Stimulated activated CD8-positive, alpha-beta memory T cell treated with anti-CD3 and anti-CD28 coated beads, Interleukin-2, amount 100 ng/mL, for 1 hour (primary cell): ENCODE measurements at places on chromosomes 3 and 15.

DNA sequence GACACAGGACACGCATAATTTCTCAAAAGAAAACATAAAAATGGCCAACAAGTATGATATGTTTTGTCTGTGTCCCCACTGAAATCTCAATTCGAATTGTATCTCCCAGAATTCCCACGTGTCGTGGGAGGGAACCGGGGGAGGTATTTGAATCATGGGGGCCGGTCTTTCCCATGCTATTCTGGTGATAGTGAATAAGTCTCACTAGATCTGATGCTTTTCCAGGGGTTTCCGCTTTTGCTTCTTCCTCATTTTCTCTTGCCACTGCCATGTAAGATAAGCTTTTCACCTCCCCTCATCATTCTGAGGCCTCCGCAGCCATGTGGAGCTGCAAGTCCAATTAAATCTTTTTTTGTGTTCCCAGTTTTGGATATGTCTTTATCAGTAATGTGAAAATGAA, 12.1 kb upstream of the POU1F1 start:
- DNase-seq: no peak

GRCh38 chr3:161389445-161390035, 18.2 kb upstream of the SPTSSB start:
- DNase-seq: no peak

DNA sequence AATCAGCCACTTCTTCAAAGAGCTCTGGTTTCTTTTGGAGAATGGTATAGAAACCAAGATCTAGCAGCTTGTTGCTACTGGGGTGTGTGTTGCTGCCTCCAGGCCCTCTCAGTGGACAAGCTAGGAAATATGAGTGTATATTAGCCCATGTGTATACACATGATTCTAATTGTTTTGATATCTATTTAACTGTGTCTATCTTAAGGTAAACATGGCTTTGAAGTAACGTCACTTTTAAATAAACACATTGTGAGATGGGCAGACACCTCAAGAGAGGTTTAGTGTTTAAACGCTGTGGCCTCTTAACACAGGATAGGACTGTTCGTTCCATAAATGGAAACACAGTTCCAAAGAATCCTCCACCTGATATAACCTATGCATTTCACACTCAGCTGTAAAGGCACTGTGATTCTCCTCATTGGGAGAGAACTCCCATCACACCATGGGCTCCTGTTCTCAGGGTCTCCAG, 87.0 kb downstream of the GMPS start:
- no peak for DNase-seq

GRCh38 chr3:122760453-122761271, 33.0 kb downstream of the HSPBAP1 start:
- DNase-seq: no peak

DNA sequence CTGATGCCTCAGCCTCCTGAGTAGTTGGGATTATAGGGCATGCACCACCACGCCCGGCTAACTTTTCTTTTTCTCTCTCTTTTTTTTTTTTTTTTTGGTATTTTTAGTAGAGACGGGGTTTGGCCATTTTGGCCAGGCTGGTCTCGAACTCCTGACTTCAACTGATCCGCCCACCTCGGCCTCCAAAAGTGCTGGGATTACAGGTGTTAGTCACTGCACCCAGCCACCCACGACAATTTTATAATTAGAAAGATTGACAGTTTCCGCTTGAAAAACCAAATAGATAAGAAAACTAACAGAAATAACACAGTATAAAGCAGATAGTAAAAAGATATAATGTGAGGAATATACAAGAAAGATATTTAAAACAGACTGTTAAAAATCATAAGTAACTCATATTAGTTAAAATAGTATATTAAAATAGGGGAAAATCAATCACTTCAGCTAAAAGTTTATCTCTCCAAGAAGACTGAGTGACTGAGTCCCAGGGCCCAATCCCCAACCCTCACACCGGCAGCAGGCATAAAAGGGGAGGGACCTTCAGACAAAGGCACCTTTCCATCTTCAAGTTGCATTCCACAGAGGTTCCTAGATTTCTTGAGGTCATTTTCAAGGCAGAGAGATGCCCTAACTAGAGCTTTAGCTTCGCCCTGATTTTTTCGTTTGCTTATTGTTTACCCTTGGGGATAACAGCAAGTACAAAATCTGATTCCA, 1.4 kb upstream of the WHAMM start:
- DNase-seq: no peak

DNA sequence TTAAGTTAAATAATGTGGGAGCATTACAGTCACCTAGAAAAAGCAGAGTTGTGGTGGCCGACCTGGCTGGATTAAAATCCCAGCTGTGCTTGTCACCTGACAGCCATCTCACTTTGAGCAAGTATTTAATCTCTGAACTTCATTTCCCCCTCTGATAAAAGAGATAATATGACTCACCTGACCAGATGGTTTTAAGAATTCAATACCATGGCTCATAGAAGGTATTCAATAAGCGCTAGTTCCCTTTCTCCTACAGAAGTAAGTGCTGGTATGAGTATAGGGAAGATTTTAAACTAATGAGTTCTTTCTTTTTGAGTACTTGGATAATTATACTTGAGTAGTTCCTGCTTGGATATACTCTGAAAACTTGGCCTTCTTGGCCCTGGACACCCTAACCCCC, 325.5 kb downstream of the IL5RA start:
- DNase-seq: no peak
